ENCODE measurements at places on chromosomes 6 and 20. TPM values are rescaled to one million over a fixed set of nuclear protein-coding genes. Genes with fewer than 3 reads are reported as not detected.

- H3K4me3 ChIP-seq = no peak overlapping the region
- no peak for DNase-seq
- H3K27ac ChIP-seq = no peak overlapping the region
- H3K36me3 ChIP-seq = no peaks in the 10 kb centered on the region
Observed at GRCh38 chr6:45209762-45210161, 118.4 kb upstream of the RUNX2 start.

GRCh38 chr6:156840136-156840535 is 63.0 kb downstream of the ARID1B start:
- no peak overlapping the region for H3K27ac ChIP-seq
- H3K27me3 ChIP-seq = no peaks in the 10 kb centered on the region
- DNase-seq = no peak
- no peak overlapping the region for H3K4me3 ChIP-seq
- H3K4me1 ChIP-seq = peaks cover 30% of the 10 kb centered on the region

DNA sequence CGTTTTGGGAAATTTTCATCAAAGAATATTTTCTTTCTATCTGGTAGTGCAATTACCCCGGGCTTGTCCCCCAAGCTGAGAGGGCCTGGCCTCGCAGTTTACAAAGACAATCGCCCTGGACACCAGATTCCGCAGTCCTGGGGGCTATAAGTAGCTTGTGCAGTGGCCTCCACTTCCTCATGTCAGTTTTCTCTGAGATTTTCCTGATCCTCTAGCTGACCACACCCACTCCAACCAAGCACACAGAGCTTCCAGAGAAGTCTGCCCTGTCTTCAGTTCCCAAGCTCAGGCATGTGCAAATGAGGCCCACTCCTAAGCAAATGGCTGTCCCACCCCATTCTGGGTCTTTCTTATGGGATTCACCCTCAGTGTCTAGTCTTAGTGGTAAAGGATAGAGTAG is 245.3 kb downstream of the MAFB start:
- DNase-seq = no peak
- no peaks in the 10 kb centered on the region for H3K27me3 ChIP-seq
- H3K4me1 ChIP-seq = no peaks in the 10 kb centered on the region
- no peaks in the 10 kb centered on the region for H3K36me3 ChIP-seq
- no peak overlapping the region for H3K4me3 ChIP-seq
- H3K27ac ChIP-seq = no peak overlapping the region

GRCh38 chr6:144340541-144341371 is 55.6 kb downstream of the UTRN start:
- H3K27me3 ChIP-seq = no peaks in the 10 kb centered on the region
- no peak overlapping the region for H3K27ac ChIP-seq
- no peak overlapping the region for H3K4me3 ChIP-seq
- no peak for DNase-seq

GRCh38 chr20:24612799-24613775 is 143.7 kb downstream of the SYNDIG1 start:
- DNase-seq = no peak
- H3K36me3 ChIP-seq = no peaks in the 10 kb centered on the region
- peaks cover 2% of the 10 kb centered on the region for H3K27me3 ChIP-seq
- H3K27ac ChIP-seq = no peak overlapping the region
- no peak overlapping the region for H3K4me3 ChIP-seq
- H3K4me1 ChIP-seq = no peaks in the 10 kb centered on the region

GRCh38 chr20:29302979-29303644 is 1954.4 kb upstream of the DEFB115 start:
- no peaks in the 10 kb centered on the region for H3K27me3 ChIP-seq
- no peaks in the 10 kb centered on the region for H3K4me1 ChIP-seq
- H3K36me3 ChIP-seq = no peaks in the 10 kb centered on the region
- no peak for DNase-seq

- H3K27ac ChIP-seq = no peak overlapping the region
- no peak for DNase-seq
- no peaks in the 10 kb centered on the region for H3K4me1 ChIP-seq
- H3K27me3 ChIP-seq = no peaks in the 10 kb centered on the region
- H3K36me3 ChIP-seq = no peaks in the 10 kb centered on the region
- H3K4me3 ChIP-seq = no peak overlapping the region
Observed at GRCh38 chr6:140485740-140486449, 1111.4 kb upstream of the CITED2 start.

DNA sequence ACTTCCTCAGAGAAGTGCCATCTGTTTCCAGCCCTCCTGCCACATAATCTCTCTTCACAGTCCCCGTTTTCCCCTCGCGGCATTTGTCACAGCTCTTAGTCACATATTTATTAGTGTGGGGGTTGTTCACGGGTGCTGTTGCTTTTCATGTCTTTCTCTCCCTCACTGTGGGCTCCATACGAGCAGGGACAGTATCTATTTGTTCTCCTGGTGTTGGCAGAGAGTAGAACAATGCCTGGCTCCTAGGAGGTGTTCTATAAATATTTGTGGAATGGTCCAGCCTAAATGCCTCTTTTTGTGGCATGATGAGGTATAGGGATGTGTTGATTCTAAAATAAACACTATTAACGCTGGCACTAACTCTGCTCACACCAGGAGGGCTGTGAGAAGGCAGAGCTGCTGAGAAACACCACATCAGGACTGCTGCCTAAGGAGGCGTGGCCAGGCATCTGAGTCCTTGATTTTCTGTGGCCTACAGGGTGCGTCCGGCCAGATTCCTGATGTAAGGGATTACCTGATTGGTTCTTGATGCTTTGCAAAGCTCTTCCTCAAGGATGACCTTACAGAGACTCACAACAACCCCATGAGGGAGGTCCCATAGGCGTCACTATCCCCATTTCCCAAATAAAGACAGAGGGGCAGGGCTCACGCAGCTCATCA is 219.8 kb upstream of the ARID1B start:
- DNase-seq = no peak
- H3K4me3 ChIP-seq = no peak overlapping the region
- H3K27ac ChIP-seq = no peak overlapping the region
- H3K27me3 ChIP-seq = no peaks in the 10 kb centered on the region
- no peaks in the 10 kb centered on the region for H3K36me3 ChIP-seq
- H3K4me1 ChIP-seq = no peaks in the 10 kb centered on the region

- H3K36me3 ChIP-seq = no peaks in the 10 kb centered on the region
- no peak for DNase-seq
- no peaks in the 10 kb centered on the region for H3K27me3 ChIP-seq
- H3K4me1 ChIP-seq = peaks cover 3% of the 10 kb centered on the region
Observed at GRCh38 chr6:29763491-29764289, 40.5 kb downstream of the HLA-F start.

- H3K36me3 ChIP-seq = no peaks in the 10 kb centered on the region
- no peak for DNase-seq
- H3K27ac ChIP-seq = no peak overlapping the region
- no peak overlapping the region for H3K4me3 ChIP-seq
- H3K27me3 ChIP-seq = no peaks in the 10 kb centered on the region
Observed at GRCh38 chr20:51354191-51354768, 188.2 kb downstream of the NFATC2 start.

DNA sequence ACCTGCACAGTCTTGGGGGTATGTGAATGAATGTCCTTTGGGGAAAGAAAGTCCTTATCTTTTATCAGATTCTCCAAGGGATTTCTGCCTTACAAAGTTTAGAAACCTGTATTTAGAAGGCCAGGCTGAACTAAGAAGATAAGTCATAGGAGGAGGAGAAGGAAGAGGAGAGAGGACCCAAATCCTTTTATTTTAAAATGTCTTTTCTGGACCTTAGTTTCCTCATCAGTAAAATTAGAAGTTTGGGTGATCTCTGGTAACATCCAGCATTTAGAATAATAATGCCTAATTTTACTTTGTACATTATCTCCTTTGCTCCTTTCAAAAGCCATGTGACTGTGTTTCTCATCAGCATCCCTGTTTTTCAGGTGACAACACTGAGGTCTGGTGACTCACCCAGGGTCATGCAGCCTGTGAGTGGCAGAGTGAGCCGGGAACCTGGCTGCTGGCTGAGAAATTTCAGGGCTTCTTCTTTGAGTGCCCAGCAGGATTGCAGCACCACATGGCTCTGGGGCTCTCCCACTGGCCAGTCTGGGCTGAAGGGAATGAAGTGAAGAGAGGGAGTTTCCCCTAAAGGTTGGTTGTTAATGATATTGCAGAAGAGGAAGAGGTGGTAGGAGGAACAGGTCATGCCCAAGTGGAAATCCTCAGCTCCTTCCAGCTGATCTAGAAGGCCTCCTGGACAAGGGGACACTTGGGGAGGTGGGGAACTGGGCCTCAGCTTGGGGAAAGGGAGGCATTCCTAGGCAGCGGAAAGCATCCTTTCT is 34.0 kb downstream of the VEGFA start:
- H3K4me3 ChIP-seq = no peak overlapping the region
- H3K4me1 ChIP-seq = peaks cover 12% of the 10 kb centered on the region
- H3K27ac ChIP-seq = no peak overlapping the region
- no peaks in the 10 kb centered on the region for H3K36me3 ChIP-seq

- H3K36me3 ChIP-seq = no peaks in the 10 kb centered on the region
- DNase-seq = no peak
- no peaks in the 10 kb centered on the region for H3K4me1 ChIP-seq
- no peak overlapping the region for H3K27ac ChIP-seq
- H3K4me3 ChIP-seq = no peak overlapping the region
Observed at GRCh38 chr20:45173522-45173921, 1.2 kb upstream of the PI3 start.

DNA sequence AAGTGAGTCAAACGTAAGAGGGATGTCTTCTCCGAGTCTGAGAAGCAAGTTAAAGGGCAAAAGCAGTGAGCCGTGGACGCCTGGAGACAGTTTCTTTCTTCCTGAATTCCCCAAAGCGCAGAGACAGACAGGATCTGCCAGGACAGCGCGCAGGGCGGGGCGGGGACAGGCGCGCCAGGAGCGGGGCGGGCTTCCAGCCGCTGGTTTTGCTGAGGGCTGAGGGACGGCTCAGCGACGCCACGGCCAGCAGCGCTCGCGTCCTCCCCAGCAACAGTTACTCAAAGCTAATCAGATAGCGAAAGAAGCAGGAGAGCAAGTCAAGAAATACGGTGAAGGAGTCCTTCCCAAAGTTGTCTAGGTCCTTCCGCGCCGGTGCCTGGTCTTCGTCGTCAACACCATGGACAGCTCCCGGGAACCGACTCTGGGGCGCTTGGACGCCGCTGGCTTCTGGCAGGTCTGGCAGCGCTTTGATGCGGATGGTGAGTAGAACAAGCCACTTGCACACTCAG is at the start of gene SCGN:
Gene SCGN, plus strand, starts transcription at position 209 of the 509 bp plus-strand sequence. Its CDS starts 189 bp downstream, at position 398.
- H3K4me3 ChIP-seq = no peak within 1 kb of the TSS
- DNase-seq = no peak
- peaks cover 4% of the 10 kb centered on the region for H3K4me1 ChIP-seq
- H3K27ac ChIP-seq = no peak within 1 kb of the TSS

- DNase-seq = no peak
- peaks cover 53% of the 10 kb centered on the region for H3K36me3 ChIP-seq
- no peaks in the 10 kb centered on the region for H3K27me3 ChIP-seq
- H3K4me1 ChIP-seq = no peaks in the 10 kb centered on the region
- no peak overlapping the region for H3K27ac ChIP-seq
- no peak overlapping the region for H3K4me3 ChIP-seq
Observed at GRCh38 chr6:134980846-134981245, 30.9 kb upstream of the ALDH8A1 start.

- no peaks in the 10 kb centered on the region for H3K4me1 ChIP-seq
- H3K27ac ChIP-seq = no peak overlapping the region
- H3K4me3 ChIP-seq = no peak overlapping the region
- DNase-seq = no peak
- no peaks in the 10 kb centered on the region for H3K36me3 ChIP-seq
Observed at GRCh38 chr6:39496915-39497314, 174.4 kb upstream of the KCNK16 start.

DNA sequence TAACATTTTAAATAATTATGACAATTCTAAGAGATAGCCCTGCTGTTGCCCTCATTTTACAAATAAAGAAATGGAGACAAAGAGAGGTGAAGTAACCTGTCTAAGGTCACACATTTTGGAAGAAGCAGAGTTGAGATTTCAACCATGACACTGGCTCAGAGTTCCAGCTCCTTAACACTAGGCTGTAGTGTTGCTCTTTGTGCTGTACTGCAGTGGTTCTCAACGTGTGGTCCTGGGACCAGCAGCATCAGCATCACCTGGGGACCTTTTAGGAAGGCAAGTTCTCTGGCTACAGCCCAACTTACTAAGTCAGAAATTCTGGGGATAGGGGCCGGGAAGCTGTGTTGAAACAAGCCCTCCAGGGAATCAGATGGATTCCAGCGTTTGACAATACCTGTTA is 62.4 kb upstream of the FERMT1 start:
- peaks cover 8% of the 10 kb centered on the region for H3K27me3 ChIP-seq
- H3K36me3 ChIP-seq = no peaks in the 10 kb centered on the region
- no peak overlapping the region for H3K27ac ChIP-seq

- peaks cover 50% of the 10 kb centered on the region for H3K36me3 ChIP-seq
- H3K27me3 ChIP-seq = no peaks in the 10 kb centered on the region
- H3K27ac ChIP-seq = no peak overlapping the region
Observed at GRCh38 chr20:48975955-48976354, 54.4 kb downstream of the ARFGEF2 start.

GRCh38 chr20:33736962-33737361 is 5.2 kb downstream of the ZNF341 start:
- no peaks in the 10 kb centered on the region for H3K27me3 ChIP-seq
- no peak overlapping the region for H3K27ac ChIP-seq
- no peak for DNase-seq
- H3K4me1 ChIP-seq = peaks cover 22% of the 10 kb centered on the region

- no peak overlapping the region for H3K27ac ChIP-seq
- no peak overlapping the region for H3K4me3 ChIP-seq
- H3K27me3 ChIP-seq = peaks cover 2% of the 10 kb centered on the region
- no peaks in the 10 kb centered on the region for H3K36me3 ChIP-seq
- no peaks in the 10 kb centered on the region for H3K4me1 ChIP-seq
Observed at GRCh38 chr20:19743640-19743995, 14.4 kb upstream of the RIN2 start.

- no peaks in the 10 kb centered on the region for H3K27me3 ChIP-seq
- no peaks in the 10 kb centered on the region for H3K4me1 ChIP-seq
- no peaks in the 10 kb centered on the region for H3K36me3 ChIP-seq
- no peak overlapping the region for H3K27ac ChIP-seq
Observed at GRCh38 chr6:51303338-51303737, 484.7 kb downstream of the TFAP2B start.

DNA sequence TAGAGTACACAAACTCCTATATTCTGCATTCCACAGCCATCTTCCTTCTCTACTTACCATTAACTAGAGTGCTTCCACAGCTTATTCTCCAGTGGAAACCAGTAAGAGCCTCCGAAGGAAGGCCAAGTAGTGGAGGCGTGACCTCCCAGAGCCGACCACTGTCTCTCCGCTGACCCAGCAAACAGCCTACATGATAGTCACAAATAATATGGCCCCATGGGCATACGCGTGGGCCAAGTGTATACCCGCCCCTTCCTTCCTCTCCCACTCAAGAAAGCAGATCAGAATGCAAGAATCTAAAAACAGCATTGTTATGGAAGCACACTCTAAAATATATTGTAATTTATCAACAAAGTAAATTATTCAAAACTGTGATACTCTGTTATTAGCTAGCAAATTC is 526.6 kb upstream of the JARID2 start:
- no peak for DNase-seq
- no peak overlapping the region for H3K4me3 ChIP-seq
- H3K4me1 ChIP-seq = peaks cover 41% of the 10 kb centered on the region
- no peak overlapping the region for H3K27ac ChIP-seq
- H3K27me3 ChIP-seq = no peaks in the 10 kb centered on the region

The PI16 gene
- 7.8 TPM for total RNA-seq

The SLCO4A1 gene
- total RNA-seq = 2.3 TPM

The LTA gene
- total RNA-seq = 15.4 TPM

The PAK5 gene
- total RNA-seq = not detected

The HAO1 gene
- total RNA-seq = not detected

The BEND6 gene
- total RNA-seq = not detected

The PBOV1 gene
- not detected for total RNA-seq

The ZFP64 gene
- total RNA-seq = 2.5 TPM

The PGC gene
- total RNA-seq = not detected

The TPBG gene
- total RNA-seq = 0.56 TPM
